ENCODE measurements at places on chromosomes 3 and 15.
A peak's percentile ranks its signal among the peaks of the same experiment; 100 is the strongest.

GRCh38 chr15:60772395-60773120 lies 293.6 kb upstream of the ICE2 start:
- H3K4me1 ChIP-seq = peaks cover 19% of the 10 kb centered on the region
- no peak overlapping the region for H3K27ac ChIP-seq
- no peaks in the 10 kb centered on the region for H3K27me3 ChIP-seq
- H3K36me3 ChIP-seq = no peaks in the 10 kb centered on the region

- no peak overlapping the region for H3K27ac ChIP-seq
- DNase-seq = no peak
- no peak overlapping the region for H3K4me3 ChIP-seq
- no peaks in the 10 kb centered on the region for H3K27me3 ChIP-seq
Observed at GRCh38 chr3:112776836-112777235, 69.8 kb downstream of the CD200R1L start.

- H3K27ac ChIP-seq = no peak overlapping the region
- H3K4me1 ChIP-seq = peaks cover 18% of the 10 kb centered on the region
- DNase-seq = peak; percentile 80
- H3K36me3 ChIP-seq = no peaks in the 10 kb centered on the region
- no peaks in the 10 kb centered on the region for H3K27me3 ChIP-seq
Observed at GRCh38 chr3:37993820-37994638, 3.4 kb downstream of the VILL start.

GRCh38 chr3:184133840-184134745 lies 1.1 kb upstream of the EIF2B5 start:
- 0 out of 2 replicates have a peak, but pooled peaks cover 5% of the 10 kb centered on the region for H3K36me3 ChIP-seq
- DNase-seq = peak; percentile 92

Data from GM23338 (cell line).